CMK (cell line): ENCODE measurements at places on chromosomes 5 and 9.

- peak; percentile 4 for DNase-seq
These were observed 61.5 kb downstream of the LNPEP start for GRCh38 chr5:96997265-96997859.

DNA sequence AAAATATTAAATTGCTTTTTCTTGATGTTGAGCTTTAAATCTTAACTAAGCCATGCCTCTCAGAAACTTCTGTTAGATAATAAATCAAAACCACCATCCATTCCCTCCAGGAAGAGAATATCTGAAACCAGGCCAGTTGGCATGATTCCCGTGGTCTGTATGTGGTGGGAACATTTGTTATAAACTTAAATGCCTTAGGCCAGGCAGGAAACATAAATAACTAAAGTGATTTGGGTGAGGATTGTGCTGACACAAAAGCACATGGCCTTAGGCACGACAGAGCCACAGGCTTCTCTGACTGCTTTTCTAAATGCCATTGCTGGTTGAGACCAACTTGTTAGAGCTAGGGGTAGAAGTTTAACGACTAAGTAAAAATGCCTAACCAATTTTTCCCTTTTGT lies 255.9 kb downstream of the GABRG2 start:
- no peak for DNase-seq

- no peak for DNase-seq
These were observed 27.3 kb downstream of the ETF1 start for GRCh38 chr5:138515556-138516245.

- DNase-seq: no peak
These were observed 163.6 kb upstream of the FTMT start for GRCh38 chr5:121688126-121688525.

DNA sequence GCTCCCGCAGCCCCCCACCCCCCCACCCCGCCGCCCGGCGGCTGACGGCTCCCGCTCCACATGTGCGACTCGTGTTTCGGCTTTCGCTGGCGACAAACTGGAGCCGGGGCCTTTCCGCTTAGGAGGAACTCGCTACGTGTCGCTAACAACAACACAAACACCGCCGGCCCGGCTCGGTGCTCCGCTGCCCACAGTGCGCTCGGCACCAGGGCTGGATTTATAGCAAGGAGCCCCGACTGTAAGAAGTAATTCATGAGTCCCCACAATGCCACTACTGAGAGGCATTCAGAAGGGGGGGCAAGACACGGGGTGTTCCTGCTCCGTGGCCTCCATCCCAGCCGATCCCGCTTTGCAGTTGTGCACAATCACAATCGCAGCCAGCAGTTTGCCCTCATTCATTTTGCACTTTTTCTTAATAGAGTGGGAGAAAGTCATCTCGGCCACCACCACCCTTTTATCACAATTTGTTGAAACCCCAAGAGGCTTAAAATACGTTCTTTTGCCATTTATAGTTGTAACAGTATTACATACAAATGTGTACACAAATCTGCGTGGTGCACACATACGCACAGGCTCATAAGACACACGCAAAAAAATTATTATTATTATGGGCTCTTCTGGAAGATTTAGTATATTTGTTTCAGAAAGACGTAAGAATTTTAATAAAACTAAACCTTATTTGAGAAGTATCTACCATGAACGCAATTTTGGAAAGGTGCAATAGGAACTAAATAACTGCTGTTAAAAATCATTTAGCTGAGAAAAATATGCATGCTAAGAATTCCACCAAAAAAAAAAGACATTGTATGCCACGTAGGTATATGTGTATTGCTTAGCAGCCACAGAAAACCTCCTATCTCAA lies 48.1 kb downstream of the EBF1 start:
- DNase-seq: no peak

- no peak for DNase-seq
These were observed 19.5 kb downstream of the ERAP1 start for GRCh38 chr5:96788112-96788749.

GRCh38 chr5:72531496-72532190 lies 24.4 kb upstream of the ZNF366 start:
- DNase-seq: no peak

GRCh38 chr9:107906074-107906473 lies 416.5 kb upstream of the KLF4 start:
- no peak for DNase-seq

- no peak for DNase-seq
These were observed 49.9 kb upstream of the KCNN2 start for GRCh38 chr5:114311968-114312367.

DNA sequence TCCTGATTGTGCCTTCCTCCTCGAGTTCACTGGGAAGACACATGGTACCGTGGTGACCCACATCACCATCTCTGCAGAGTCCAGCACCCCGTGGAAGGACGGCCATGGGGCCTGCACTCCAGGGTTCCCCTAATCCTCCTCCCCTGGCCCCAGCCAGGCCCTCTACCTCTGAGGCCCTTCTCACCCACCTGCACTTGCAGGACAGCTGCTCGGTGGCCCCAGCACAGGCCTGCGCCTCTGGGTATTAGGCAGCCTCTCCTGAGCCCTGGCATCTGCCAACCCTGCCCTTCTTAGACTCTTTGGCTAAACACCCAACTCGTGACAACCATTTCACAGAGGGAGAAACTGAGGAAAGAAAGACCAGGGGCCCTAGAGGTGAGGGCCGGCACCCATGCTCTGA lies 28.9 kb upstream of the CPLX2 start:
- DNase-seq: no peak

GRCh38 chr9:91150998-91151717 lies 210.6 kb downstream of the AUH start:
- DNase-seq: no peak

DNA sequence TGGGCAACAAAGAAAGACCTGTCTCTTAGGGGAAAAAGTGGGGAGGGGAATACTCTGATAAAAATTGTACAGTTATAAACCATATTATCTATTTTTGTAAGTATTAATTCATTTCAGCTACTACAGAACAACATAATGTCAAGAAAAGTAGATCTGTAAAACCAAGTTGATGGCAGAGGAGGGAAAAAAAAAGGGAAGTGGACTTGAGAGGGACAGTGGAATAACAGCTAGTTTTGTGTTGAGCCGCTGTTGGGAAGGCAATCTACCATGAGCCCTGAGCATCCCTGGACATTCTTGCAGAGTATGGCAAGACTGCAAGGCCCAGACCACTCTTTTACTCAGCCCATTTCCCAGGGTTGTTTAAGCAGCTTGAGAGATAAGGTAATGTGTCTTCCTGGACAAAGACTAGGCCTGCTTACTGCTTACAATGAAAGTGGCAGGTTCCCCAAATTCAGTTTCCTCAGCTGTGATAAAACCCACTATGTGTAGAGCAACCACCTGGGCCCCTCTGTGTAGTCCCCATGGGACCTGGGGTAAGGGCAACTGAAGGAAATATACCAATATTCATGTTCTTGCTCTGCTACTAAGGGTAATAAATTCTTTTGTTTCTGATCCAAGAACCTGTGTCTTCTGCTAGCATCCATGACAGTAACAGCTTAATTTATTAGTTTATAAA lies 25.0 kb downstream of the CEP120 start:
- DNase-seq: no peak

DNA sequence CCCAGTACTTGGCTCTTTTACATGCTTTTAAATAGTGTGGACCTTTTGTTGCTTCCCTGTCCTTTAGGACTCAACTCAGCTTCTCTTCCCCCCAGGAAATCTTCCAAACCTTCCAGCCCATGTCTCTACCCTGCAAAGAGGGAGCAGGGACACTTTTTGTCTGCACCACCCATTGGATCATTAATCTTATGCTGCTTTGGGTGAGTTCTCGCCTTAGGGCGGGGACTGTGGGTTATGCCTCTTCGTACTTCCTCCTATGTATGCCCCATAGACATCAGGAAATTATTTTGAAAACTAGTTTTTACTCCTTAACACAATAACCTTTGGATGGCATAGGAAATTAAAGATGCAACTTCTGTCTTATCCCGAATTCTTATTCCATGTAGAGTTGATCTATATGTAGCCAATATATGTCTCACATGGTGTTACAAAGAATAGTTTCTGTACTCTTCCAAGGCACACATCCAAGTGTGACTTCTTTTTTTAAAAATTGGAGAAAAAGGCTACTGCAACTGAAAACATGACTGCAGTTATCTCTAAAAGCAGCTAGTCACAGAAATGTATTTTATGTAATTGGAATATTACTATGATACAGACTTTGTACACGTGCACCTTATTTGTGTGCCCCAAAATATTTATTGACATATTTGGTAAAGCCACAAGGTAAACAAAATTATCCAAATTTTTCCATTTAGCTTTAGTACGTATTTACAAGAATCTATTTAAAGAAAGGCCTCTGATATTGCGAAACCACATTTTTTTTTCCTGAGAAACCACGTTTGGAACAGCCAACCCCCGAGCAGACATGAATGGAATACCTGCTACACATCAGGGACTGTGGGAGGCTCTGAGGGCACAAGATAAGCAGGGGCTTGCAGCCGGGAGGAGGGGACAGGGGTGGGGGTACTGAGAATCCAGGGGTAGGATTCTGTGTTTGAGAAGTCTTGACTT lies 133.6 kb downstream of the WDR41 start:
- DNase-seq: no peak

- no peak for DNase-seq
These were observed 17.9 kb upstream of the ASS1 start for GRCh38 chr9:130426883-130427282.

DNA sequence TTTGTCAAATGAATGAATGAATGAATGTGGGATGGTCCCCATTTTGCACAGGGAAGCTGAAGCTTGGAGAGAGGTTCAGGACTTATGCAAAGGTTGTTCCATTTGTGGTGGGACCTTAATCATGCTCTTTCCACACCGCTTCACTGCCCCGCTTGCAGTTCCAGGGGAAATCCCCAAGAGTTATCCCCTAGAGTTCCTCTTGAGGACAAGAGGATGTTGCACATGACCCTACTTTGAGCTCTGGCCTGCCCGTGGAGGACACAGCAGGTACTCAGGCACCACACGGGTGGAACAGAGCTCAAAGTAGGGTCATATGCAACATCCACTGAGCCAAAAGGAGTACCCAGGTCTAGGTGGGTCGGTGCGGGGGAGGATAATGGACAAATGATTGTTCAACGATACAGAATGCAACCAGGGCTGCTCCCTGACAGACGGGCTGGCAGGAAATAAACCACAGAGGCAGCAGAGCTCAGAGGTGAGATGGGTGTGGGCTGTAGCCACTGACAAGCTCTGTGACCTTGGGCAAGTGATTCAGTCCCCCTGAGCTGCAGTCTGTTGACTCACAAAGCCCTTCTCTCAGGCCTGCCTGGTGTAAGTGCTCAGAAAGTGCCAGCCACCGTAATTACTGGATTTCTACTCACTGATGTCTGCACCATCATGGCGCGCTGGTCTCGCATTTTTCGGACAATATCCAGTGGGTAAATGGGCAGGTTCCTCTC lies 60.3 kb upstream of the EPB41L4B start:
- DNase-seq: no peak

GRCh38 chr5:57549566-57549965 lies 67.0 kb upstream of the ACTBL2 start:
- no peak for DNase-seq

- DNase-seq: no peak
These were observed 43.5 kb downstream of the SCAI start for GRCh38 chr9:125099816-125100215.

DNA sequence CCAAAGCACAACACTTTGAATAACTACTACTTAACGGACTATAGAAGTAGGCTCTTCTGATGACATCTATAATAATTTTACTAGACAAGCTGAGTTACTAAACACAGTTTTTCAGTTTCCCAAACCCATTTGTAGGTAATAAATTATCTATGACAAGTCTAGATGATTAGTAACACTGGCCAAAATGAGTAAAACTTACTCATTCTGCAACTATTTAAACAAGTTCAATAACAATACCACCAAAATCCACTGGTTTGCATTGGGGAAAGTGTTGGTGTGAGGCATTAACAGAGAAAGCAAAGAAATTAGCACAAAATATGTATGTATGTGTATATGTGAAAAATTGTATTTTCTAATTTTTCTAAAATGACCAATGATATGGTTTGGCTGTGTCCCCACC lies 119.3 kb downstream of the NR2F1-AS1 start:
- DNase-seq: no peak

- DNase-seq: no peak
These were observed 107.6 kb downstream of the MSX2 start for GRCh38 chr5:174832025-174832424.

GRCh38 chr9:110967196-110967595 lies 71.1 kb downstream of the LPAR1 start:
- DNase-seq: no peak

DNA sequence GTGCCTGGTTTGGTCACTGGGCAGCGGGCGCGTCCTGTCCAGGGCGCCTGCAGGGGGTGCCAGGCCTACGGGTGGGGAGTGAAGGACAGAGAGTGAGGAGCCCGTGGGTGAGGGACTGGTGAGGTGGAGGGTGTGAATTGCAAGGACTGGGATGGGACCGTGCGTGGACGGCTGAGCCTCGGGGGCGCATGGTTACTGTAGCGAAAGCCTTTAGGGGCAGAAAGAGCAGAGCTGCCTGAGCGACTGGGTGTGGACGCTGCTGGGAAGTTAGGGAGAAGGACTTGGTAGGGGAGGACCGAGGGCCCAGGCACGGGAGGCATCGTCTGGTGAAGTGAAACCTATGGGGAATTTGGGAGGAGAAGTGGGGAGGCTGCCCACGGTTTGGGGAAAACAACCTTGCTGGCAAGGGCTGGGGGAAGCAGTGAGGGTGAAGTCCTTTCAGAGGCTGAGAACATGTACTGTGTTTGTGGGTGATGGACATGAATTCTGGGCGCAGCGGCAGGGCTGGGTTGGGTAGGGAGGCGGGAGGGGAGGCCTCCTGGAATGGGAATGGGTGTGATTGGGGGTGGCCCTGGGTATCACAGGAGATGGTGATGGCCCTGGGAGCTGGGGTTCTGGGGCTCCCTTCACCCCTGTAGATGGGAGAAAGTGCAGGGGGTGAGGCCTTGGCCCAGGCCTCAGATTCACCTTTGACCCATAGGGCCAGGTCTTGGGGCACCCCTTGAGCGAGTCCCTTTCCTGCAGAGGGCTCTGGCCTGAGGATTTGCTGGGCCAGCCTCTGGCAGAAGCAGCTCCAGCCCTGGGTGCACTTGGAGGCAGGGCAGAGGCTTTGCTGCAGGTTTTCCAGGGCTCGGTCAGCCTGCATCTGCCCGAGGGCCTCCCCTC lies 1.7 kb upstream of the TOR4A start:
- no peak for DNase-seq

DNA sequence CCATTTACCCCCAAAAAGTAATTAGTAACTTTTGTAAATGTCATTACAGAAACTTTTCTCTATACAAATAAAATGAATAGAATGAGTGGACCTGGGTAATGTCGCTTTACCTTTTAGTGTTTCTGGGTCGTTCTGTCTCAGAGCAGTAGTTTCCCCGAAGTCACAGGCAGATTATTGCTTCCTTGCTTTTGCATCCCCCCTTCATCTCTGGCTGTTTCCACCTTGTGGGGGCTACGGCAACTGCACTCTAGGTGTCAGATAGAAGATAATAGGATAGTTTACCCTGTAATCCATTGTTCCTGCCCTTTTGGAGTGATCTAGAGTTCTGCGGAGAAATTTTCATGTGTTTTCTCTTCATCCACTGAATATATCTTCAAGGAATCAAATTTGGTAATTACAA lies 68.7 kb downstream of the PRR16 start:
- no peak for DNase-seq
